ENCODE measurements at places on chromosomes 2 and 18. TPM values are rescaled to one million over a fixed set of nuclear protein-coding genes. Genes with fewer than 3 reads are reported as not detected.
A peak's percentile ranks its signal among the peaks of the same experiment; 100 is the strongest.

DNA sequence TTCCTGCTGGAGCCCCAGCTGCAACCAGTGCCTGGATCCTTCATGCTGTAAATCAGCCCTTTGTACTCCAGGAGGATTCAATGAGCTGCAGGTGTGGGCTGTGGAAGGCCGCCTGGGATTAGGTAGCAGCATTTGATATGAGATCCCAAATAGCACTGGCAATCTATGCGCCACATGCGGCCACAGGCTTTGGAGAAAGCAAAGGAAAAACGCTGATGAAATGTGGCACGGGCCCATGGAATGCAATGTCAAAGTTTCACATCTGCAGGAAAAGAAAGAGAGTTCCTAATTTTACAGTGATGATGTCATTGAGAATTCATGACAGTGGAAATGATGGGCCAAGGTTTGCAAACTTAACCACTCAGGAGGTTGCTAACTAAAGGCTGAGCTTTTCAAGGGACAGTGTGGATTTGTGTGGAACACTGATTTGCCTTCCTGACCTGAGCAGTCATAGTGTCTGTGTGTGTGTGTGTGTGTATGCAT lies 216.4 kb upstream of the OSR1 start:
- peak; percentile 86 for DNase-seq

GRCh38 chr2:40668425-40668824 lies 216.5 kb upstream of the SLC8A1 start:
- DNase-seq: no peak

- DNase-seq: peak; percentile 45
Observed at GRCh38 chr18:13625843-13626543, 100.4 kb downstream of the FAM210A start.

The VIT gene
- 31.1 TPM for total RNA-seq

The OSR1 gene
- total RNA-seq: 15.2 TPM

- no peak for DNase-seq
Observed at GRCh38 chr2:217249121-217250012, 389.5 kb upstream of the TNP1 start.

The ANO7 gene
- total RNA-seq: 1.2 TPM

The EHD3 gene
- total RNA-seq: 17.4 TPM

GRCh38 chr2:233093166-233093448 lies 33.0 kb downstream of the INPP5D start:
- no peak for DNase-seq

The ACTG2 gene
- total RNA-seq: 0.72 TPM

The RFTN2 gene
- 14.5 TPM for total RNA-seq

- no peak for DNase-seq
Observed at GRCh38 chr2:109348671-109349502, 219.9 kb downstream of the SH3RF3 start.

GRCh38 chr18:57441071-57441794 lies 6.1 kb downstream of the ONECUT2 start:
- DNase-seq: peak; percentile 93

DNA sequence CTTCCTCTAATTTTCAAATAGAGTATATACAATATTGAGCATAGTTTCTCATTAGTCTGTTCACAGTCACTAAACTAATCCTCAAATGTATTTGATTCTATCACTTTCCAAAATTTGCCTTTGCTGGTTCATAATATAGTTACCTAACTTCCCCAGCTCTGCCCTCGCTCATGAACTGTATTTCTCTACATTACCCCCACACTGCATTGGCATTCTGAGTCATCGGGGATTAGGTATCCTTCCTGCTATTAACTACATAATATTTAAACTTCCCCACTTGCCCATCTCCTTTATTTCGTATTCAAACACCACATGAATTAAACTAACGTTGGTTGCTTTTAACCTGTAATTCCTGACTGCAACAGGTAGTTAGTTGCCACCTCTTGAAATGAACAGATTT lies 14.8 kb upstream of the CLASP1 start:
- DNase-seq: no peak

Data from osteoblast (primary cell).